ENCODE measurements at places on chromosomes 7 and 10. TPM values are rescaled to one million over a fixed set of nuclear protein-coding genes. Genes with fewer than 3 reads are reported as not detected.

GRCh38 chr10:80964955-80965614, 427.4 kb downstream of the SH2D4B start:
- no peaks in the 10 kb centered on the region for H3K36me3 ChIP-seq
- no peaks in the 10 kb centered on the region for H3K27me3 ChIP-seq
- no peaks in the 10 kb centered on the region for H3K4me1 ChIP-seq
- no peak overlapping the region for H3K4me3 ChIP-seq
- no peak overlapping the region for H3K27ac ChIP-seq
- DNase-seq = no peak

The ZNF316 gene
- 54.4 TPM for total RNA-seq

GRCh38 chr7:125467996-125468854, 538.6 kb upstream of the POT1 start:
- no peaks in the 10 kb centered on the region for H3K27me3 ChIP-seq
- H3K36me3 ChIP-seq = no peaks in the 10 kb centered on the region
- no peak for DNase-seq
- H3K27ac ChIP-seq = no peak overlapping the region
- H3K4me3 ChIP-seq = no peak overlapping the region

DNA sequence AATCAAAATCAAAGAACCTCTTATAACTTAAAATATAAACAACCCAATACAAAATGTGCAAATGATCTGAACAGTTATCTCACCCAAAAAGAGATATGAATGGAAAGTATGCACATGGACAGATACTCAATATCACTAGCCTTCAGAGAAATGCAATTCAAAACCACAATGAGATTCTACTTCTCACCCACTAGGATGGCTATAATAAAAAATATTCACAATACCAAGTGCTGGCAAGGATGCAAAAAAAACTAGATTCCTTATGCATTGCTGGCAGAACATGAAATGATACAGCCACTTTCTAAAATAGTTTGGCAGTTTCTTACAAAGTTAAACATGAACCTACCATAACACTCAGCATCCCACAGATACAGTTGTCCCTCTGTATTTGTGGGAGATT, 130.1 kb upstream of the LRRN3 start:
- DNase-seq = no peak
- no peak overlapping the region for H3K27ac ChIP-seq
- H3K27me3 ChIP-seq = no peaks in the 10 kb centered on the region
- peaks cover 9% of the 10 kb centered on the region for H3K4me1 ChIP-seq
- H3K36me3 ChIP-seq = no peaks in the 10 kb centered on the region
- no peak overlapping the region for H3K4me3 ChIP-seq

The GNAT3 gene
- not detected for total RNA-seq

The ZNF277 gene
- total RNA-seq = 27.9 TPM

DNA sequence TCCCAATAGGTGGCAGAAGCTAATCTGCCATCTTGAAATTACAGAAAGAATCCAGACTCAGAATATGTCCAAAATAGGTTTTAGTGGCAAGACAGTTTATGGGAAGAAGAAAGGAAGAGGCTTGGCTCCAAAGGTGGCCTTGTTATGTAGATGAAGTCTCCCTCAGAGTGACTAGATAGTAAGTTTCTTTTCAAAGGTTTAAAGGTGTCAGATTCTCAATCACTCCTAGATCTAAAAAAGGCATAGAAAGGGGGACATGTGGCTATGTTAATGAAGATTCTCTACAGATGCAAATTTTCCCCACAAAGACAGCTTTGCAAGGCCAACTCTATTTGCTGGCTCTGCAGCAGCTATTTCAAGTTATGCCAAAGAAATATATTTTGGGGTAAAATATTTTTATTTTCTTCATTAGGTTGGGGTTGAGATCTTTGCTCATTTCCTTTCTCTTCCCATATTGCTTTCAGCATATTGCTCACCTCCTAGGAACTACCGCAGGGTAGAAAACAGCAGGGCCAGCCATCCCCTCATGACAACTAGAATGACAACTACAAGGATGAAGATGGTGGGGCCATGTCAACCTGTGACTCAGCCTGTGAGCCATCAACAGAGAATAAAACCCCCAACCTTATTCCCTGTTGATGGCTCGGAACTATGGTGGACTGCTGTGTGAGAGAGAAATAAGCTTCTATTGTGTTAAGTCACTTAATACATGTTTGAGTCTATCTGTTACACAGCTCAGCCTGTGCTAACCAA, 274.0 kb upstream of the GALNT17 start:
- H3K4me3 ChIP-seq = no peak overlapping the region
- no peak overlapping the region for H3K27ac ChIP-seq
- no peaks in the 10 kb centered on the region for H3K36me3 ChIP-seq
- no peaks in the 10 kb centered on the region for H3K27me3 ChIP-seq
- no peaks in the 10 kb centered on the region for H3K4me1 ChIP-seq
- no peak for DNase-seq

The PRPS1L1 gene
- total RNA-seq = not detected

- H3K4me3 ChIP-seq = no peak overlapping the region
- H3K36me3 ChIP-seq = no peaks in the 10 kb centered on the region
- no peaks in the 10 kb centered on the region for H3K4me1 ChIP-seq
- DNase-seq = no peak
Observed at GRCh38 chr7:37111459-37111858, 337.2 kb downstream of the ELMO1 start.

The HMX3 gene
- total RNA-seq = not detected

GRCh38 chr10:80589726-80590373, 52.1 kb downstream of the SH2D4B start:
- no peak overlapping the region for H3K4me3 ChIP-seq
- no peaks in the 10 kb centered on the region for H3K36me3 ChIP-seq
- no peak for DNase-seq

DNA sequence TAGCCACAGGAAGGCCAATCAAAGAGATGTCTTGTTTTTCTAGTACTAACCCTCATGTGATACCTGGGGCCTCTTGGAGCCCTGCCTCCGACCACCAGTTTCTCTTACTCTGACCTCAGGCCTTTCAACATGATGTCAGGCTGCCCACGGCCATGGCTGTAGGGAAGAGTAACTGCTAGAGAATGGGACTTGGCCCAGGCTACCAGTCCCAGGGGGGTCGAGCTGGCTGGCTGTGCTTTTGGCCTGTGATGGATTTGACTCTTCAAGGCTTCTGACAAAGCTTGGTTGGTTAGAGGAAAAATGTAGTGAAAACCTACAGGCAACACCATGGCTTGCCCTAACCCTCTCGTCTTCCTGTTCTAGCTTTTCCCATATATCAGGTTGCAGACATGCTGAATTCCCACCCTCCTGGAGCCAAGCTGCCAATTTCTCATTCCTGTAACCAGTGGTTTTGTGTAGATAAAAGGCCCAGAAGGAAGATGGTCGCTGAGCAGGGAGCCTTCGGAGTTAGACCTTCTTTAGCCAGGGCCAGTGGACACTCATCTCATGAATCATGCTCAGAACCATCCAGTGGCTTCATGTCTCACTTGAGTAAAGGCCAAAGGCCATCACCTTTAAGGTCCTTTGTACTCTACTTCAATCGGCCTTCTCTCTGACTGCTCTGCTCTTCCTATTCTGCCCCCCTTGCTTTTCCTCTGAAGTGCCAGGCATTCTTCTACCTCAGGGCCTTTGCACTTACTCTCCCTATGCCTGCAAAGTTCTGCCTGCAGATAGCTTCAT, 19.7 kb downstream of the SUFU start:
- DNase-seq = no peak
- no peak overlapping the region for H3K27ac ChIP-seq
- no peaks in the 10 kb centered on the region for H3K27me3 ChIP-seq
- no peaks in the 10 kb centered on the region for H3K36me3 ChIP-seq
- H3K4me1 ChIP-seq = peaks cover 3% of the 10 kb centered on the region
- H3K4me3 ChIP-seq = no peak overlapping the region

DNA sequence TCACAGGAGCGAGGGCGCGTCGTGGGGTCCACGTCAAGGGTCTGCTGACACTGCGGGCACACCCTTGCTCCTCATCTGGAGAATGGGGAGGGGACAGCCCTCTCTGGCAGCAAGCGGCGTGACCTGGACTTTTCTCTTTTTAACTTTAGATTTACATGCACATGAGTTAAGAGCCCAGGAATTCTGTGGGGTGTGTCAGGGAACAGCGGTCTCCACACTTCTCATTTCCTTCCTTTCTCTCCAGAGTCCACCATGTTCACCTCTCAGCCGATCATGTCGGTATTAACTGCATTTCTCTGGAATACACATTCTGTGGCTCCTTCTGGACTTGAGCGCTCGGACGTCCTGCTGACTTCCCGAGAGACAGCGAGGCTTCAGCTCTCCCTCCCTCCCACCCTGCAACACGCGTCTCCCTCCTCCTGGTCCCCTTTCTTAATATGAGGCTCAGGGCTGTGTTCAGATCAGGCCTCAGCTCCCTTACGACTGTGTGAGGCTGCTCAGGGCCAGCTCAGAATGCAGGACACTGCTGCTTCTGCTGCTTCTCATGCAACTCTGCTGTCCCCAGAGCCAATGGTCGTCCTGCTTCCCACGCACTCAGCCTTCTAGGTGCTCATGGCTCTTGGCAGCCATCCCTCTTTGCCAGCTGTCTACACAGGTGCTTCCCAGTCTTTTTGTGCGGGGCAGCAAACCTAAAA, 261.3 kb downstream of the ELFN1 start:
- no peak for DNase-seq
- H3K4me1 ChIP-seq = no peaks in the 10 kb centered on the region
- H3K4me3 ChIP-seq = no peak overlapping the region
- H3K36me3 ChIP-seq = no peaks in the 10 kb centered on the region
- H3K27ac ChIP-seq = no peak overlapping the region

DNA sequence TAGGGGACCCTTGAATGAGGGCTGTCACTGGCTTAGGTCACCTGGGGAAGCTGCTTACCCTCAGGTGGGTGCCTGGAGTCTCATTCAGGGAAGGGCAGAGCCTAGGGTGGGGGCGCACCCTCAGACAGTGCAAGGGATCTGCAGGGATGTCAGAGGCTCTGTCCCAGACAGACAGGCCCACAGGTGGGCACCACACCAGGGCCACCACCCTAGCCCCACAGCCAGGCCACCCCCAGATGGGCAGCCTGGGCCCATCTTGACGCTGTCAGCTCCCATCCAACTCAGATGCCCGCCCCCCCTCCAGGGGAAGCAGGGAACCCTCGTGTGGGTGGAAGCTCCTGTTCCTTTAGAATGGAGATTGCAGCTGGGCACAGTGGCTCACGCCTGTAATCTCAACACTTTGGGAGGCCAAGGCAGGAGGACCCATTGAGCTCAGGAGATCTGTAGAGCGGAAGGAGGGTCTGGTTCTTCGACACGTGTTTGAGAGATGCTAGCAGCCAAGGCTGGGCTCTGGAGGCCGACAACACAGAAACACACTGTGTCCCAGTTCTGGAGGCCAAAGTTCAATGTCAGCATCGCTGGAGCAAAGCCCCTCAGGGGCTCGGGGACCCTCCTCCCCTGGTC, 58.5 kb upstream of the DNAJB6 start:
- peaks cover 31% of the 10 kb centered on the region for H3K4me1 ChIP-seq
- H3K27ac ChIP-seq = no peak overlapping the region
- DNase-seq = no peak
- H3K4me3 ChIP-seq = no peak overlapping the region

The FKBP6 gene
- not detected for total RNA-seq

The ACBD7 gene
- total RNA-seq = 0.63 TPM

Measured in thoracic aorta (tissue), 2 donors.